ENCODE measurements at places on chromosomes 5 and 9.

DNA sequence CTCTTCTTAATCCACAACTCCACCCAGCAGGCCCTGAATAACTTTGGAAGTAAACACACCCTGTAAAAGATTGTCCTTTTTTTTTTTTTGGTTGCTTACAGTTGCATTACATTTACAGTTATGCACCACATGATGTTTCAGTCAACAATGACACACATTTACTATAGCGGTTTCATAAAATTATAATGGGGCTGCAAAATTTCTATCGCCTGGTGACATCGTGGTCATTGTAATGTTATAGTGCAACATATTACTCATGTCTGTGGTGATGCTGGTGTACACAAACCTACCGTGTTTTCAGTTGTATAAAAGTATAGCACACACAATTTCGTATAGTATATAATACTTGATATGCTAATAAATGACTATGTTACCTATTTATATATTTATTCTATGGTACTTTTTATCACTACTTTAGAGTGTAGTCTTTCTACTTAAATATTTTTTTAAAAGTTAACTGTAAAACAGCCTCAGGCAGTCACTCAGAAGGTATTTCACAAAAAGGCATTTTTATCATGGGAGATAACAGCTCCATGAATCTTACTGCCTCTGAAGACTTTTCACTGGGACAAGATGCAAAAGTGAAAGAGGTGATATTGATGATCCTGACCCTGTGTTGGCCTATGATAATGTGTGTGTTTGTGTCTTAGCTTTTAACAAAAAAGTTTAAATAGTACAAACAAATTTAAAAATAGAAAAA is 695.4 kb upstream of the CDH18 start:
- no peak for DNase-seq

DNA sequence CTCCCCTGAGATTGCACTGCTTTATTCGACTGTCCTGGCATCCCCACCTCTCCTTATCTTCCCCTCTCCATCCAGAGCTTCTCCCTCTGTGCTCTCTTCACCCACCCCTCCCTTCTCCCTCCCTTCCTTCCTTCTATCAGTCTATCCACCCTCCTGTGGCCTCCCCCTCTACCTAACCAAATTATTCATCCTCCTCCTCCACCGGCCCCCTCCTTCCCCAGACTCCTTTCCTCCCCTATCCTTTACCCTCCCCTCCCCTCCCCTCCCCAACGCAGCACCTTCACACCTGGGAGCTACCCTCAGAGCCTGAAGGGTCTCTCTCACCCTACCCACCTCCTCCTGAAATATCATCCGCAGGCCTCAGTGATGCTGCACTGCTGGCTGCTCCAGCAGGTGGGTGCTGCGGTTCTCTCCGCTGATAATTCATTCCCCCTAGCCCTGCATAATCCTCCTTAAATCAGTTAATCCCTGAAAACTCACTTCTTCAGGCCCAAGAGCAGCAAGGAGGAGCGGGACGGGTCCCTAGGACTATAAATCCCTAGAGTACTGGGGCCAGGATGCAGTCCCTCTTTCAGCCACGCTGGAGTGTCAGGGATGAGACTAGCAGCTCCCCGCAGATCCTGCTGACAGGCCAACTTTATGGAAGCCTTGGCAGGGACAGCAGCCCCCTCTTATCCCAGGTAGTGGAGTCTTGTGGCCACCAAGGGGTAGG is 97.8 kb downstream of the PCDH1 start:
- DNase-seq: no peak

- no peak for DNase-seq
Observed at GRCh38 chr5:67202828-67203227, 6.2 kb upstream of the CD180 start.

GRCh38 chr5:14250748-14251701 is 107.9 kb downstream of the TRIO start:
- DNase-seq: no peak

DNA sequence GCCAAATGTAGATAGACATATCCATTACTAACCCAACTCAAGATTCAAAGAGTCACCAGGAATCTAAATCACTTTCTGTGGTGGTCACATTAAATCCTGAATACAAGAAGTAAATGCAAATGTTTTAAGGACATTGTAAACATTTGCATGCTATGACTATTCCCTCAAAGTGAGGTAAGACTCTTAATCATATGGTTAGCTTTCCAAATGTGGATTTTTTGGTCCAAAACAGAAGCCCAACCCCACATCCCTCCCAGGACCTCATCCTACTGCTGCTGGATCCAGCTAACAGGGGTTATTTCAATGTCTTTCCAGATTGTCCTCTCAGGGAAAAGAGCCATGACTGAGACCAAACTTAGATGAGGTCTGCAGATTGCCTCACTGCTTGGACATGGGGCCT is 228.1 kb upstream of the PANK3 start:
- DNase-seq: peak; percentile 63

DNA sequence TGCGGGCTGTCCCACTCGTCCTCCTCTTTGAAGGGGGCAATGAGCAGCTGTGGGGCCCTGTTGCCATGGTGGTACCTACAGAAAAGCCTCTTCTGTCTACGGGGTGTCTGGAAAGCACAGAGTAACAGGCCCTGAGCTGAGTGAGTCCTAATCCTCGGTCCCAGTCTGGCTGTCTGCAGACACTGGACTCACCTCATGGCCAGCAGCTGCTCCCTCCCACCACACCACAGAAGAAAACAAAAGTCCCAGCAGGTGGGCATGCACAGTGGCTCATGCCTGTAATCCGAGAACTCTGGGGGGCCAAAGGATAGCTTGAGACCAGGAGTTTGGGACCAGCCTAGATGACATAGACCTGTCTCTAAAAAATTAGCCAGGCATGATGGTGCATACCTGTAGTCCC is 19.9 kb downstream of the P4HA2 start:
- no peak for DNase-seq

GRCh38 chr9:1101846-1102641 is 51.9 kb downstream of the DMRT2 start:
- no peak for DNase-seq

DNA sequence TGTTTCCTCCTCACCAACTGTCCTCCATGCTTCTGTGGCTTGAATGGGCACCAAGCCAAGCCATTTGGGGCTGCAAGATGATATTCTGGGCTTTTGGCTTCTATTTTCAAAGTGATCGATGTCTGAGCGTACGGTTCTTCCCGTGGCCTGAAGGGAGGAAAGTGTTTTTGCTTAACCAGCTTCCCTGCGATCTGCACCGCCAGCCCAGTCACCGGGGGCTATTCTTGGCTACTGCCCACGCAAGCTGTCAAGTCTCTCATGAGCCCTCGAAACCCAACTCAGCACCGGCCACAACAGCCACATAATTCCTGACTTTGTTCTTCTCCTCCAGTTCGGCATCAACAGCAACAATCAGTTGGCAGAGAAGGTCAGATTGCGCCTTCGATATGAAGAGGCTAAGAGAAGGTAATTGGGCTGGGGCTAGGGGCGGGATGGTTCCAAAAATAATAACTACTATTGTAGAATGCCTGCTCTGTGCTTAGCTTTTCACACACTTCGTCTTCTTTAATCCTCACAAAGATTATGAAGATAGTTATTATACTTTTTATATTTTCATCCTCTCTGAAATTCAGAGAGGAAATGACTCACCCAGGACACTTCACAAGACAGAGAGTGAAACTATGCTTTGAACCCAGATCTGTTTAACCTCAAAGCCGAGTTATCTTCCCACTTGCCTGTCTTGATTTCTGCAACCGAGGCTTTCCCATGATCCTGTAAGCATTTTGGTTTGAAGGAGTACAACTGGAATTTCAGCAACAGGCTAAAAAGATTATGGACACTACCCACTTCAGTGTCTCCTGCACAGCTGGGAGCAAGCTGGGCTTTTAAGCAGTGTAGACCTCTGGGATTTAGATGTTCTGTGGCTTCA is 76.4 kb upstream of the RARS1 start:
- peak; percentile 83 for DNase-seq

DNA sequence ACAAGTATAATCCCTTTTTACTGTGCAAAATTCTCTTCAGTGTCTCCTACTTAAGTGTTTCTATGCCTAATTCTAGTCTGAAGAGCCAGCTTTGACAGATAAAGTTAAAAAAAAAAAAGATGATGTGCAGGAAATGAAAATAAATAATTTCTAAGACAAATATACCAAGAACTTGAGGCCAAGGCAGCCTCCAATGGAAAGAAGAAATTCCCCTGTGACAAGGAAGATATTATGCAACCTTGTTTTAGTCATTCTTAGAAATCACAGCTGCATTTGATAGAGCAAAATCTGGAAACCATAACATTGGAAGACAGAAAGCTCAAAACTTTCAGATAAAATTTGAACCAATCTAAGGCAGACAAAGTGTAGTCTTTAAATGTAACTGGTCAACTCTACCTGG is 375.9 kb upstream of the TLE4 start:
- peak; percentile 89 for DNase-seq

GRCh38 chr5:174188295-174188694 is 142.8 kb downstream of the NSG2 start:
- no peak for DNase-seq

GRCh38 chr9:104725014-104725413 is 22.5 kb upstream of the NIPSNAP3A start:
- no peak for DNase-seq

DNA sequence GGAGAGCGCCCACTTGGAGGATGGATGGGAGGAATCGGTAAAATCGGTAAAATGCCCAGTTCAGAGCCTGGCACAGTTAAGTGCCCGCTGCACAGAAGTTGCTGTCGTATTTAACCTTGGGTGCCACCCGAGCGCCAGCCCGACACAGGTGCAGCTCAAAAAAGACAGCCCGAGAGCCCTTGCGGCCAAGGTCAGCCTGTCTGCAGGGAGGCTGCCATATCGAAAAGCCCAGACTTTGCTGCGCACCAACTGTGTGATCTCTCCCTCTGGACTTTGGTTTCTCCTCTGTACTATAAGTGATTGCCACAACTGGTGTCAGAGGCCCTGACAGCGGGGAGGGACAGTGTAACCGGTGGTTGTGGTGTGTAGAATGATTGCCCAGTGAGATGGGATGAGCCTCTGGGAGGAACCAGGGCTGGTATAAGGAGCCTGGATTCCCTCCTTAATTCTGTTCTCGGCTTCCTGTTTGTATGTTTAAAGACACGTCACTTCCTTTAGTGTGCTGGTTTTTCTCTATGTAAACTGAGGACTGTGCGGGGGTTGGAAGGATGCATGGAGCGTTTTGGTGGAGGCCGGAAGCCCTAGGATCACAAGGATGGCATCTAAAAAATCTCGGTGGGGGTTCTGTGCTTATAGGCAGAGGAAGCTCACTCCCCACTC is 792 bp downstream of the NTMT1 start:
- DNase-seq: peak; percentile 93

DNA sequence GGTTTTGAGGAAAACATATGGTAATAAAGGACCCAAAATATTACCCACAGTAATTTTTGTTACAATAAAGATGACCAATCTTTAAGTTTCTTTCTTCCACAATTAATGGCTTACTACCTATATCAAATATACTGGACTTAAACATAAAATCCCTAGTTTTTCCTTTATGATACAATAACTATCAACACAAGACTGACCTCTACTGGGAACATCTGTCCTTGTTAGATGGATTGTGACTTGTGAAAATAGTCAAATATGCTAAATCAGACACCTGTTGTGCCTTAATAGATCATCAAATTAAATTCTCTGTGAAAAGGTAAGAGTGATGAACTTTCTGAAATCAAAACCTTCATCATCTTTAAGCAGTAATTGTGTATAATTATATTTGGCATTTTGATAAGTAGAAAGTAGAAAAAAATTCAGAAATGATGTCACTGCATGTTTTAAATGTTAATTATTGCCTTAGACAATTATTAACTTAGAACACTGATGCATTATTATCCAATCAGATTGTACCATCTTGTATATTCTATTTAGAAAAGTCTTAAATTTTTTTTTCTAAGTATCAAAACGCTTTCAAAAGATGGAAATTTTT is 113.6 kb downstream of the DEPDC1B start:
- DNase-seq: peak; percentile 29

DNA sequence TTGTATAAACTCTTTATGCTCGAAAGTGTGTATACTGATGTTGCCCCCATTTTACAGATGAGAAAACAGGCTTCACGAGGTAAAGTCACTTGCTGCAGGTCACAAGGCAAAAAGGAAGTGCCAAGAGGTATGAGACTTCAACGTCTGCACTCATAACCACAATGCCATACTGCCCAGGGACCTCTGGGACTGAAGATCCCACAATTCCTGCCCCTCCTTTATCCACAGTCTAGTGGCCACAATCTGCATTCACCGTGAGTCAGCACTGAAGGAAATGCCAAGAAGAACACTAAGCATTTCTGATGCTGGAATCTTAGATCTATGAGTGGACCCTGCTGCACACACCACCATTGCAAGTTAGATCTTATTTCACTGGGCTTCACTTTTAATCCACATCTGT is 37.3 kb downstream of the MED27 start:
- peak; percentile 98 for DNase-seq

- no peak for DNase-seq
Observed at GRCh38 chr9:133892193-133892920, 99.8 kb downstream of the VAV2 start.

GRCh38 chr5:66002415-66002814 is 76.0 kb downstream of the ERBIN start:
- no peak for DNase-seq

DNA sequence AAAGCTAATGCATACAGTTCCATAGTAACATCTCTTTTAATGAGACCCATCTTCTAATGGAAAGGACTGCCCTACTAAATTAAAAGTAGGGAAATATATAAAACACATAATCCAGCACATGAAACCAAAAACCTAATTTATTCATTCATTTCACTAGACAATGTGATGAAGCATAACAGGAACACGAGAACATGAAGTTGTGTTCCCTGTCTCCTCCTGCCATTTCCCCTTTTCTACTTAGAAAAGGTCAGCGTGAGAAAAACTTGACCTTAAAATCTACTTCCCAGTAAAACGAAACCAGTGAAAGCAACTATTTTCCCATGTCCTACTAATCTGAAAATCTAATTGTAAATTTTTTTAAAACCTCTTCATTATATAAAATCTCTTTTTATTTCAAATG is 847.5 kb downstream of the TLE1 start:
- DNase-seq: no peak

- DNase-seq: no peak
Observed at GRCh38 chr5:77970891-77971290, 194.8 kb upstream of the TBCA start.

GRCh38 chr5:177966839-177967166 is 29.2 kb downstream of the PROP1 start:
- no peak for DNase-seq

- peak; percentile 9 for DNase-seq
Observed at GRCh38 chr9:95433096-95433819, 83.5 kb downstream of the PTCH1 start.

Measured in fibroblast of skin of right quadriceps (primary cell).